Myometrial cell (primary cell): ENCODE measurements at places on chromosomes 1 and 21. TPM values are rescaled to one million over a fixed set of nuclear protein-coding genes. Genes with fewer than 3 reads are reported as not detected.

MROH7 gene
- total RNA-seq: not detected in 2 replicates

LCE2C gene
- total RNA-seq: not detected in 2 replicates

OR10J4 gene
- not detected in 2 replicates for total RNA-seq

ELAVL4 gene
- total RNA-seq: not detected in 2 replicates
